Regular cardiac myocyte (primary cell): ENCODE measurements at places on chromosomes 7 and 10. TPM values are rescaled to one million over a fixed set of nuclear protein-coding genes. Genes with fewer than 3 reads are reported as not detected.

Gene SLC18A3
- under 0.01 TPM in 1 of 2 replicates, not detected in the other for total RNA-seq

Gene CYP3A7
- total RNA-seq: not detected in 2 replicates

Gene AMPH
- 0.28 and 1.2 TPM in 2 replicates for total RNA-seq

Gene SUFU
- 2.3 and 2.5 TPM in 2 replicates for total RNA-seq

Gene FBXW4
- total RNA-seq: 42.4 and 73.6 TPM in 2 replicates

Gene ATG9B
- under 0.01 and 2.0 TPM in 2 replicates for total RNA-seq

Gene GSAP
- 2.9 and 11.0 TPM in 2 replicates for total RNA-seq

Gene SNX10
- 0.19 and 0.28 TPM in 2 replicates for total RNA-seq

Gene CXCL12
- 75.3 and 119 TPM in 2 replicates for total RNA-seq

Gene IL2RA
- not detected in 2 replicates for total RNA-seq

Gene HNRNPH3
- total RNA-seq: 18.0 and 61.0 TPM in 2 replicates

Gene EVX1
- not detected in 2 replicates for total RNA-seq

Gene CFAP43
- total RNA-seq: under 0.01 and 0.19 TPM in 2 replicates

Gene DPYSL4
- total RNA-seq: 7.5 and 7.6 TPM in 2 replicates
